Activated CD8-positive, alpha-beta memory T cell treated with anti-CD3 and anti-CD28 coated beads for 4 hours (primary cell): ENCODE measurements at places on chromosomes 3 and 15.
A peak's percentile ranks its signal among the peaks of the same experiment; 100 is the strongest.

DNA sequence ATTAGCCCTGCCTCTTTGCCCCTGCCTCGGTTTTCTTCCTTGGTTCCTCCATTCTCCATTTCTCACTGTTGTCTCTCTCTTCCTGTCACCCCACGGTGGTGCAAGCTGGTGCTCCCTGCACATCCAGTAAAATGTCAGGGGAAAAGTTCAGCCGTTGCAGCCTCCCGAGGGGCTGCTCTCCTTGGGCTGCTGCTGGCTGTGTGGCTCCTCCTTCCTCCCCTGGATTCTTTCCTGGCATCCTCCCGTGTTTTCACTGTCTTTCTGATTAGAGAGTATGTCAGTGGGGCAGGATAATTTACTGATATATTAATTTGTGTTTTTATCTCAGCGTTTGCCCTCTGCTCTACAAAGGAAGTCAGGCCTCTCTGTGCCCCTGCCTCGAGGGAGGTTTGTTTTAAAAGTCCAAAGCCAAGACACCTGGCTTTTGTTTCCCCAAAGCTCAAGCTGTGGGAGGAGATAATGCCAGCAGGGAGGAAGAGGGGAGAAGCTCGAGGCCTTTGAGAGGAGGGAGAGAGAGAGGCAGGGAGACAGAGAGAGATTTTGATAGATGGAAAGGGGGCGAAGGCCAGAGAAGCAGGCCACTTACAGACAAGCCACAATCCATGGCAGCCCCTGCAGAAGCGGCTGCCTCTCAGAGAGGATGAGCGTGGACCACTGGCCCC lies 150.3 kb upstream of the NR2F2 start:
- DNase-seq, result no peak

GRCh38 chr15:97691799-97692198 lies 268.7 kb upstream of the ARRDC4 start:
- DNase-seq, result no peak

GRCh38 chr15:27066446-27066845 lies 95.5 kb downstream of the GABRG3 start:
- no peak for DNase-seq

DNA sequence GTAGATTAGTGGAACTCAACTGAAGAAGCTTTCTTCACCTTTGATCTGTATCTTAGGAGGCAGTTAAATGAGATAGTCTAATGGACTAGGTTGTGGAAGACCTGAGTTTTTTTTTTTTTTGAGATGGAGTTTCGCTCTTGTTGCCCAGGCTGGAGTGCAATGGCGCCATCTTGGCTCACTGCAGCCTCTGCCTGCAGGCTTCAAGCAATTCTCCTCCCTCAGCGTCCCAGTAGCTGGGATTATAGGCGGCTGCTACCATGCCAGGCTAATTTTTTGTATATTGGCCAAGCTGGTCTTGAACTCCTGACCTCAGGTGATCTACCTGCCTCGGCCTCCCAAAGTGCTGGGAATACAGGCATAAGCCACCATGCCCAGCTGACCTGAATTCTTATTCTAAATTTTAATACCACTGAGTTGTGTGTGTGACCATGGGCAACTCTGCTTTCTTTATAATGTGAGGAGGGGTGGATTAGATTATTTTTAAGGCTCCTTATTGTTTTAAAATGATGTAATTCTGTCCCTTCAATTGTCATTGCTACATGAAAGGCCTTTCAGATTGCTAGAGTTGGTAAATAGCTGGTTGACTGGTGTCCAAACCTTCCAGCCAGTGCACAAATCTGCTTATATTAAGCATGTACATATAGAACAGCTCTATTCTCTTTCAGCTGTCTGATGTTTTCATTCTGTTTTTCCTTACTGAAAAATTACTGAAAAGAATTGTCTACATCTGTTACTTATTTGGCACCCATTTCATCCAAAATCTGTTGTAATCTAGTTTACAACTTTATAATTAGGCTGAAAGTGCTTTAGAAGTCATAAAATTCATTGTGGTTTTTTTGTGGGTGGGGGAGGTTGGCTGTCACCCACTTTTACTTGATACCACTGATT lies 2.3 kb downstream of the LNP1 start:
- DNase-seq, result no peak

- no peak for DNase-seq
Observed at GRCh38 chr3:56630966-56631365, 52.1 kb downstream of the TASOR start.

GRCh38 chr15:78266229-78266628 lies 1.9 kb downstream of the DNAJA4 start:
- no peak for DNase-seq

DNA sequence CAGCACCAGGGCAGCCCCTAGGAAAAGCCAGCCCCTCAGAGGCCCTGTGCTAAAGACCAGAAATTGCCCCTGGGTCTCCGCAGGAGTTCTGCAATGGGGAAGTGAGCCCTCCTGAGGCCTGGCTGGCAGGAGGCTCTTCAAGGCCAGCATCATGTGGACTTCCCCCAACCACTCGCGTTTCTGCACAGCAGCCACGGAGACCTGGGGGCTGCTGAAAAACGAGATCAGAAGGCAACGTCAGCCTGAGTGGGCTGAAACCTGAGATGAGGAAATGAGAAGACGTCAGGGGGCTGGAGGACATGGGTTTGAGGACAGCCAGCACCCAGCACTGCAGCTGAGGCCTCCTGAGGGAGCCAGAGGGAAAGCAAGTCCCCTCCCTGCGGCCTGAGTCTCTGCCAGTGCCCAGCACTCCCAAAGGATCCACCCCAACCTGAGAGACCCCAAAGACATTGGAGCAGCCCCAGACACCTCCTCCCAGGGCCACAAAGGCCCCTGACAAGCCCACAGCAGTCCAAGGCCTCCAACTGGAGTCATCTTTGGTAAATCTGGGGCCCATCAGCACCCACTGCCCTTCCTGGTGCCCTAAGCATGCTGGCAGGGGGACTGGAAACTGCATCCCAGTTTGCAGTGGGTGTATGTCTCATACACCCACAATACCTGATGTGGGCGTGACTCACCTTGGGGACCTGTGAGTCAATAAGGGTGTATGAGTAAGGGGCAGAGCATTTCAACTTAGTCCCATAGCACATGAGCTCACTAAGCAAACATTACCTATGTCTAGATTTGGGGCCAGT lies 29.2 kb upstream of the CYP11A1 start:
- peak; percentile 54 for DNase-seq

DNA sequence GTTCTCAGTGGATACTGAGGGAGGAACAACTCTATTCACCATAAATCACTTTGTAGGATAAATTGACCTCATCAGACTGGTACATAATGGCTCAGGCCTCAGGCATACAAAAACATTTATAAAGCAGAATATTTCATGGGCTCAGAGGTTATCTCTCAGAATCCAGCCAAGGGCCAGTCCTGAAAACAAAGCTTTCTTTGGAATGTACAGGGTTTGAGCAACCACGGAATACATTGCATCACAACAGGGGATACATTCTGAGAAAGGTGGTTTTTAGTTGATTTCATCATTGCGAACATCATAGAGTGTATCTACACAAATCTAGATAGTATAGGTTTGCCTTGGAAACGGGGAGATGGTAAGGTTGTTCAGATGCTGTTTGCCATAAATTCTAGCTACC lies 33.4 kb upstream of the CTDSPL2 start:
- DNase-seq, result no peak

GRCh38 chr3:47661121-47661752 lies 82.6 kb upstream of the CSPG5 start:
- no peak for DNase-seq

- no peak for DNase-seq
Observed at GRCh38 chr3:5411786-5412185, 224.3 kb downstream of the EDEM1 start.

GRCh38 chr3:39138804-39139415 lies 14.5 kb downstream of the CSRNP1 start:
- no peak for DNase-seq

- peak; percentile 90 for DNase-seq
Observed at GRCh38 chr3:36993326-36994283, at the start of gene MLH1. Gene MLH1 (plus strand): TSS chr3:36993518. CDS start chr3:36993548, 30 bp downstream.

GRCh38 chr3:133525435-133525834 lies 48.1 kb upstream of the CDV3 start:
- no peak for DNase-seq

DNA sequence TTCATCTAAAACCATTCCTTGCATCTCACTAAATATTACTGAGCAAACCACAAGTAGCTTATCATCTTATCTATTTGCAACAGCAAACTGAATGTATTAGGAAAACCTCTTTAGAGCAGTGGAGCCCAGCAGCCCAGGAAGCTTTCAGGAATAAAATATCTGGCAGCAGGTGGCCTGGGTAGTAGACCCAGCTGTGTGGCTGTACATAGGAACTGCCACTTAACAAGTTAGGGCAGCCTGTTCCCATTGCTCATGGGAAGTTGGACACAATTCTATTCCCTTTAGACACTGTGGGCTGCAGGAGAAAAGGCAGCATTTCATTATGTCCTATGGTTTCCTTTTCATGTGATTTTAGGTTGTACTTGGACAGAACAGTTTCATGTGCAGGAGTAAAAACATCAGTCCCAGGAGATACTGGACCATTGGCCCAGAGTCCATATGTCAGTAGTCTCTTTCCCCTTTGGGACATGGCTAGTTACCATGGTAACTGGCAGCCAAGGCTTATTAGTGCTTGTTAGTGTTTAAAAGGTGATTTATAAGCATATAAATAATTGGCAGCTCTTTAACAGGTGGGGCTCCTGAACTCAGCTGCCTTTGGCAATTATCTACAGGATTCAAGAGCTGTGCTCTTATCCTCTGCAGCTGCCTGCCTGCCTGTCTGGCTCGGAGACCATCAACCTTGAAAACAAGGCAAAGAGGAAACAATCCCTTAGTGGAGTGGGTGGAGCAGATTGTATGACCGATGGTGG lies 28.9 kb upstream of the LSAMP start:
- DNase-seq, result no peak

- DNase-seq, result no peak
Observed at GRCh38 chr15:67967871-67968431, 86.2 kb upstream of the PIAS1 start.
